ENCODE measurements at places on chromosomes 4 and X.

- DNase-seq: no peak
Observed at GRCh38 chr4:118797558-118798142, 38.3 kb downstream of the SEC24D start.

DNA sequence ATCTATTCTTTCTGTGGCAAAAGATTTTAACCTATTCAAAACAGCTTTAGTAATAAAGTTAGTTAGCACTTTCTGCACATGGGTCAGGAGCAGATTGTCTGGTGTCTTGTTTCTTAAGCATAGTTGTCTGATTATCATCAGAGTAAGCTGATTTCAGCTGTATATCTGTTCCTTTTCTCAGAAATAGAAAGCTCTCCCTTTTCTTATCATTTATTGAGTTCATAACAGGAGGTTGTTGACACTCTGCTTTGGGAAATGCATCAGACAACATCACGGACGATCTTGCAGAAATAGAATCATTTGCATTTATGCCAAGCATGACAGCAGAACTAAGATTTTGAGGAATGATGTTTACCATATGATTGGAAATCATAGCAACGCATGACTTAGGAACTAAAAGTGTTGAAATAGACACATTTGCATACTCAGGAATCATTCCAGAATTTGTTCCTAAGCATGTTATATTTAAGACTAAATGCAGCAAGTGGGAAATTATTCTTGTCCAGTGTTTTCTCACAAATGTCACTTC, 66.7 kb downstream of the RBMX2 start:
- DNase-seq: no peak

- DNase-seq: no peak
Observed at GRCh38 chrX:18174971-18175370, 45.7 kb downstream of the BEND2 start.

- peak; percentile 17 for DNase-seq
Observed at GRCh38 chr4:153341575-153342090, 2.9 kb upstream of the MND1 start.

DNA sequence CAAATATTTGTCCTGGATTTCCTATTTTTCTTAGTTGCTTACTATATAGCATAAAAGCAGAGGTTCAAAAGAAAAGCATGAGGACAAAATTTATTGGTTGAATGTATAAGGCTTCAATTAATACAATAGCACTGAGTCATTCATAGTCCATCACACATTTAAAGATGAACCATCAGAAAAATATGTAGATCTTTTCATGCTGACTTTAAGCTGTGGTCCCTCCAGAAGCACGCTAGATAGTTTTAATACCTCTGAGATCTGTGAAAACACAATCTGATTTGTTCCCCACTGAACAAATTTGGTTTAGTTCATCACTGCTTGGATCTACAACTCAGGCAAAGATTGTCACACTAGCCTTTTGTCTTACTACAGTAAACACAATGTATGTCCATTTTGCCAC, 377.2 kb upstream of the ANXA10 start:
- DNase-seq: no peak

GRCh38 chr4:141124224-141124623, 9.0 kb downstream of the RNF150 start:
- no peak for DNase-seq

- DNase-seq: no peak
Observed at GRCh38 chr4:24664956-24665355, 80.6 kb upstream of the DHX15 start.

DNA sequence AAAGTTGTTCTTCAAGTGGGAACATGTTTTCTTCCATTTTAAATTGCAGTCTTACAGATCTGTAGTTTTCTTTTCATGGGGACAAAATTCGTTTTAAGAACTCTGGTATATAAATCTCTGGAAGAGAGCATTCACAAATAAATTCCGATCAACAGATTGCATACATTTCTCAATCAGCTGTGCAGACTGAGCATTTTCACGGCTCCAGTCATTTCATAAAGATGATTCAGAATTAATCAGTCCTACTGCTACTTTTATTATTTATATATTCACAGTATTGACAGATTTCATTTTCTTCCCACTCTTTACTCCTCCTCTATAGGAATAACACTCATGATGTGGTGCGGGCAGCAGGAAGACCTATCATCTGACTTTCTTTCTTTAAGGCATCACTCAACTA, 534.9 kb upstream of the FTHL17 start:
- DNase-seq: no peak

Measured in H54 (cell line).